NCI-H1105 treated with DMSO at 0.1 percent for 48 hours (cell line): ENCODE measurements at places on chromosomes 16 and 17.

- no peak for DNase-seq
Measured at GRCh38 chr17:32265192-32265923, at the start of gene RHBDL3. Gene RHBDL3 (plus strand): TSS chr17:32265832. CDS start chr17:32266190, 358 bp downstream.

DNA sequence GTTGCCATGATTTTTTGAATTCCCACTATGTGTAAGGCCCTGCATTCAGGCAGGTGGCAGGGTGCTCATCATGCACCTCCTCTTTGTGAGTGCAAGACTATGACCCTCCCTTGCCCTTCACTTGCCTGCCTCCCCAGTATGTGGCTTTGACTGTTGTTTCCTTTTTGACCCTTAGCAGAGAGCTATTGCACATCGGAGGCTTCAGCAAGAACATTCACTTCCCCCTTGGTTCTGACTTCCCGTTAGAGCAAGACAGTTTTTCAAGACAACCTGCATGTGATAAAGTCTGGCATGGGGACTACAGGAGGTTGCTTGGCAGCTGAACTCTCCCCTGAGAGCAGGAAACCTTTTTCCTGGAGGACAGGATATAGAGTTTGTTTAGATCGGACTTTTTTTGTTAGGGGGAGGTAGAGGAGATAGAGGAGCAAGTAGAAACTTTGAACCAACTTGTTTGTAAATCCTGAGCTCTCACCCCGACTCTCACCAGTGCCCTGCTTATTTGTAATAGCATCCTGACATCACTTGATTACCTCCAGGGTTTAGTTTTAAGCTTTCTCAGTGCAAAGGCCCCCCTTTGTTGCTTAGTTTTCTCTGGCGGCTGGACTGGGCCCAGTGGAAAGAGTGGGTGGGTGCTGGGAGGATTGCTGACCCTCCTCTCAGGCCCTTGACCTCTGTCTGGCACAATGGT lies 34.3 kb downstream of the LIMD2 start:
- DNase-seq: no peak

DNA sequence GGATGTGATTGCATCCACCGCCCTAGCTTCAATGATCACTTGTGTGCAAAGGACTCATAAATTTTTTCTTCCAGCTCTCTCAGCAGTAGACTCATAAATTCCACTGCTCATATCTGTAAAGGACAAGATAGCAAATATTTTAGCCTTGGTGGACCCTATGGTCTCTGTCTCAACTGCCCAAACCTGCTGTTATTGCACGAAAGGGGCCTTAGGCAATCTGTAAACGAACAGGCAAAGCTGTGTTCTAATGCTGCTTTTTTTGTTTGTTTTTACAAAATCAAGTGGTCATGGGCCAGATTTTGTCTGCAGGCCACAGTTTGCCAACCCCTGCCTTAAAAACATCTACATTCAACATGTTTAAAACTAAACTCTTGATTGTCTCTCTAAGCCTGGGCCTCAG lies 34.1 kb downstream of the FAM20A start:
- no peak for DNase-seq

GRCh38 chr17:32279891-32280716 lies 14.5 kb downstream of the RHBDL3 start:
- no peak for DNase-seq

DNA sequence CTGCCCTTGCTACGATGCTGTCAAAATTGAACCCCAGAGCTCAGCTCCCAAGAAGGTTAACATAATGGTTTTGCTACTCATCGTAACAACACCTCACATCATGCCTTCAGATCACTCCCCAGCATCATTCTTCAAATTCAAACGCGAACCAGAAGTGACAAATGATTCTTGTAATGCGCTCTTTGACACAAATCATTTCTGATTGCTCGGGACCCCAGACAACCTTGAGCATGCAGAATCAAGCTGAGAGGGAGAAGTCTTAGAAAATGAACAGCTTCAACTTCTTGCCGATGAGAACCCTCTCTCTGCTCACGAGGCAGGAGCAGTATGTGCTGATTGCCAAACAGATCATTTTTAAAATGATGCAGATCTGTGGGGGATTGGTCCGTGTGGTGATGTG lies 241.0 kb upstream of the ASIC2 start:
- no peak for DNase-seq

GRCh38 chr16:52318302-52319009 lies 228.5 kb downstream of the TOX3 start:
- DNase-seq: peak; percentile 95

- no peak for DNase-seq
Measured at GRCh38 chr17:12438813-12439586, 226.7 kb upstream of the MYOCD start.
